PC-9 (cell line): ENCODE measurements at places on chromosomes 11 and 22.

GRCh38 chr22:17744430-17744829 is 29.8 kb downstream of the BID start:
- no peaks in the 10 kb centered on the region for H3K36me3 ChIP-seq
- no peaks in the 10 kb centered on the region for H3K4me1 ChIP-seq
- no peak for DNase-seq

GRCh38 chr22:49136041-49136815 is 691.4 kb downstream of the BRD1 start:
- no peak overlapping the region for H3K27ac ChIP-seq
- H3K4me1 ChIP-seq: no peaks in the 10 kb centered on the region
- DNase-seq: no peak
- peaks cover 90% of the 10 kb centered on the region for H3K27me3 ChIP-seq
- H3K36me3 ChIP-seq: no peaks in the 10 kb centered on the region

DNA sequence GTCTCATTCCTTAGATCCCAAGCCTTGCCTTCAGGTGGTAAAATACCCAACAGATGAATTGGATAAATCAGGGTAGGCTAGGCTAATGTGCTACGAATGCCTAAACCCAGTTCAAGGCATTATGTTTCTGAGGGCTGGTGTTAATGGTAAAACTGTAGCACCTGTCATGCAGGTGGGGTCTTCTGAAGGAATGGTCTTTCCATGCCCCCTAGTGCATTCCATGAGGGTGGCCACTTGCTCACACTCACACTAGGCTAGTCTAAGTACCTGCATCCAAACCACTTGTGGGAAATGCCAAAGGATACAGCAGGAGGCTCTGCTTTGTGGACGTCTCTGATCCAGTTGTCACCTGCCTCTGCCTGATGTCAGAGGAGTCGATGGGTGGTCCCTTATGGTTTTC is 24.2 kb upstream of the UCP3 start:
- H3K27me3 ChIP-seq: no peaks in the 10 kb centered on the region

DNA sequence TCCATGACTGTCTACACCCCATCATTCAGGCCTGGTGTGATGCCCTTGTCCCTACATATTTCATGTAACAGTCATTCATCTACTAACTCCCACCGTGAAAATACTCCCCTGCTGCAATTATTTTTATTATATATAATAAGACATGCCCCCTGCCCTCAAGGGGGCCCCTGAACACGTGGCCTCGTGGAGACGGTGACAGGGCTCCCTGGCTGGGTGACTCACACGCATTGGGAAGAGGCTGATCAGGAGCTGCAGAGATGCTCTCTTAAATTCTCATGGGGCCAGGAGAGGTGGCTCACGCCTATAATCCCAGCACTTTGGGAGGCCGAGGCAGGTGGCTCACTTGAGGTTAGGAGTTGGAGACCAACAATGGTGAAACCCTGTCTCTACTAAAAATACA is 88.6 kb downstream of the ST3GAL4 start:
- no peak overlapping the region for H3K4me3 ChIP-seq
- no peaks in the 10 kb centered on the region for H3K36me3 ChIP-seq
- H3K4me1 ChIP-seq: peaks cover 3% of the 10 kb centered on the region; the same call in 1 of the 2 replicates

GRCh38 chr11:72793076-72793424 is 797 bp downstream of the STARD10 start:
- H3K36me3 ChIP-seq: no peaks in the 10 kb centered on the region
- H3K4me3 ChIP-seq: peak overlapping the region; percentile 70; the same call in 1 of the 2 replicates
- H3K27ac ChIP-seq: no peak overlapping the region
- DNase-seq: no peak

GRCh38 chr22:31602259-31602952 is 59.6 kb downstream of the PISD start:
- peak; percentile 73 for DNase-seq
- no peaks in the 10 kb centered on the region for H3K36me3 ChIP-seq
- no peaks in the 10 kb centered on the region for H3K27me3 ChIP-seq
- peak overlapping the region; percentile 30 for H3K27ac ChIP-seq

DNA sequence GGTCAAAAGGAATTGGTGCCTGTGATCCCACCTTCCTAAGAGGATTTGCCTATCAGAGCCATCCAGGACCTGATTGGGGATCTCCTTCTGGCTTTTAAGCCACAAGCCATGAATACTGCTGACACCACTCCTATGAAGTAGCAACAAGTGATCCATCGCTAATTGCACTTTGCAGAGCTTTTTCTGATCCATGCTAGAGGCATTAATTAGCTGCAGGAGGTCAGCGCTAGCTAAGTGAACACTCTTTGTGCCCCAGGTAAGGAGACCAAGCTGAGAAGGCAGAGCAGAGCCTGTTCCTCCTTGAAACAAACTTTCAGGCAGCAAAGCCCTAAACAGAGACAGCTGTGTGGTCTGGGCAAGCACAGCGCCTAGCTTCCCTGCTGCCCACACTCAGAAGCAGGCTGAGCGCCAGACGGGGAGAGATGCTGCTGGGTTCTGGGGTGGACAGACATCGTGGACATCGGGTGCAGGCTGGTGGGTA is 122.2 kb downstream of the ABTB2 start:
- no peak for DNase-seq
- no peak overlapping the region for H3K4me3 ChIP-seq
- no peaks in the 10 kb centered on the region for H3K36me3 ChIP-seq
- H3K27me3 ChIP-seq: no peaks in the 10 kb centered on the region

DNA sequence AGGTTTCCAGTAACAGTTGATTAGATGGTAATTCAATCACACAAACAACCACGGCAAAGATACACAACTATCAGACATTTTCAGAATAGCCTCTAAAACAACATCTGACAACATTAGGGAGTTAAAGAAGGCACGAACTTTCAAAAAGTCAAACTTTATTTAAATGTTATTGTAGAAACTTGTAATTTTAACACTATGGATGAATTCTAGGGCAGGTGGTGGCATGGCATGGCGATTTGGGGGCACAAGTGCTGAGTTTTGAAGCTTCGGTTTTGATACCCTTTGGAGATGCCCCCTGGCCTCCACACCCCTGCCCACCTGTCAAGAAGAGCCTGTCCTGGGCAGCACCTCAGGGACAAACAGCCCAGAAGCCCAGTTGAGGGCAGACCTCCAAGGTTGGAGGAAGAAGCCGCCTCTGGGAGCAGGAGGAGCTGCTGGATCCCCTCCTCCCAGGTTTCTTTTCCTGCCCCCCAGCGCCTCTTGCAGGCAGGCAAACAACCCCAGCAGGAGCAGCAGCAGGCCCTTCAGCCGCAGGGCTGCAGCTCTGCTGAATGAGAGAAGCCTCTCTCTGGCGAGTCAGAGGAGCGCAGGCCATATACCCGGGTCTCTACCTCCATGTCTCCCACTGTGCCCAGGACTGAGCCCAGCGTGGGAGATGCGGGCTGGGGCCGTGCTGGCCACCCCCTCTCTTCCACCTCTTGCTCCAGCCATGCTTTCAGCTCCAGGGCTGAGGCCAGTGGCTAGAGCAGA is 102.1 kb upstream of the IGLL5 start:
- H3K4me1 ChIP-seq: no peaks in the 10 kb centered on the region
- H3K4me3 ChIP-seq: no peak overlapping the region
- no peak overlapping the region for H3K27ac ChIP-seq
- H3K27me3 ChIP-seq: peaks cover 29% of the 10 kb centered on the region
- no peak for DNase-seq
